ENCODE measurements at places on chromosomes 5 and 9. TPM values are rescaled to one million over a fixed set of nuclear protein-coding genes. Genes with fewer than 3 reads are reported as not detected.

The SLC27A6 gene
- total RNA-seq, result not detected

The LRRC19 gene
- not detected for total RNA-seq

The CATSPER3 gene
- total RNA-seq, result 1.1 TPM

The CCDC192 gene
- total RNA-seq, result not detected

The SLC6A3 gene
- not detected for total RNA-seq

The DOCK8 gene
- total RNA-seq, result 318 TPM

The PCDHB16 gene
- not detected for total RNA-seq

The GPR21 gene
- 0.78 TPM for total RNA-seq

The DMRT3 gene
- total RNA-seq, result not detected

The SOWAHA gene
- not detected for total RNA-seq

The SERINC5 gene
- total RNA-seq, result 107 TPM

The FOXD4L5 gene
- total RNA-seq, result 0.18 TPM

The PCDHGC4 gene
- total RNA-seq, result not detected

The NUTM2G gene
- not detected for total RNA-seq

The ENTPD8 gene
- total RNA-seq, result not detected

The ERAP2 gene
- 144 TPM for total RNA-seq

The COL27A1 gene
- 2.8 TPM for total RNA-seq

The BTNL8 gene
- not detected for total RNA-seq

The PCDHB2 gene
- 0.17 TPM for total RNA-seq

The OMD gene
- not detected for total RNA-seq

The CCNI2 gene
- total RNA-seq, result 8.4 TPM

The DMRT2 gene
- total RNA-seq, result 0.23 TPM

The TMEM232 gene
- 0.43 TPM for total RNA-seq

The SLC25A2 gene
- total RNA-seq, result 0.45 TPM

The UGT3A2 gene
- total RNA-seq, result not detected

The SPINK6 gene
- total RNA-seq, result not detected

The SLC6A19 gene
- total RNA-seq, result not detected

The CA9 gene
- not detected for total RNA-seq

The POU5F2 gene
- total RNA-seq, result 1.1 TPM

The ENHO gene
- not detected for total RNA-seq

The ZNG1E gene
- total RNA-seq, result 31.1 TPM

The MYORG gene
- 3.6 TPM for total RNA-seq

The SH3PXD2B gene
- total RNA-seq, result 0.33 TPM

The ANKRD18B gene
- 0.34 TPM for total RNA-seq

The NEUROG1 gene
- not detected for total RNA-seq
